ENCODE measurements at places on chromosomes 2 and 18.

- peak; percentile 75 for DNase-seq
Measured at GRCh38 chr2:175366815-175367214, 185.3 kb upstream of the ATP5MC3 start.

GRCh38 chr18:7668392-7668791, 101.3 kb downstream of the PTPRM start:
- no peak for DNase-seq

DNA sequence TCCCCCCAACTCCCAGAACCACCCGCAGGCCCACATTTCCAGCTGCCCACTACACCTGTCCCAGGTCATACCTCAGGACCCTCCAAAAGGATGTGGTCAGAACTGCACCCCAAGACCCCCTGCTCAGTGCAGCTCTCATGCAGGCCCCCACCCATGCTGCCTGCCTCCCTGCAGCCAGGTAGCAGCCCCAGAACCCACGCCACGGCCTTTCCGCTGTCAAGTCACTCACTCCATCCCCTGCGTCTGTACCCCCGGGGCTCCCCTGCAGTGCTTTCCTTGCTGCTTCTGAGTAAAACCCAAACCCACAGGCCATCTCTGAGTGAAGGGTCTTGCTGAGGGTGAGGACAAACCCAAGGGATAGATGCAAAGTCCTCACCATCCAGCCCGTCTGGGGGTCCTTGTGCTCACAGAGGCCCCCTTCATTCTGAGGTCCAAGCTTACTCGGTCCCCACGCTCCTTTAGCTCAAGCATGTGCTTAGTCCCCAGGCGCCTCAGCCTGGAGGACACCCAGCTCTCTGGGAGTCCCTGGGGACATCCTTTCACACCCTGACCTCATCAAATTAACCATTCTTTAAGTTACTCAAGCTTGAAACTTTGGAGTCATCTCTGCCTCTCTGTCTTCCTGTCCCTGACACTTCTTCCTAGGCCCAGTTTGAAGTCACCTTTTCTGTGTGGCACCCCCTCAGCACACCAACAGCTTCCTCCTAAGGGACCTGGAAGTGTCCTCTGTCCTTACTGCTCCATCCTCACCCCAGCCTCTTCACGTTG, 130.1 kb downstream of the SMAD7 start:
- no peak for DNase-seq

DNA sequence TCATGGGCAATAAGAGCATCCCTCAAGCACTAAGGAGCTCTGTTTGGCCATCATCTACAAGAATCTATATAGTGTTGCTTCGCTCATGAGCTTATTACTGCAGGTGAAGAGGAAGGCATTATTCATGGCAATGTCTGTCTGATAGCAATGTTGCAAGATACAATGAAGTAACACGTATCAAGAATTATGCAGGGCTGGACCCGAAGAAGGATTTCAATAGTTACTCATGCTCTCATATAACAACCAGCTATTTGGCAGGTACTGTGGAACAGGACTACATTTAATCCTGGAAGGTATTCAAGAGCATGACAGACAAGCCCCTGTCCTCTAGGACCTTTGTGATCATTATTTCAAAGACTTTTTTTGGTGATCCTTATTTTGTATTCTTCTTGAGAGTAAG, 109.6 kb downstream of the LAMA3 start:
- DNase-seq, result no peak

DNA sequence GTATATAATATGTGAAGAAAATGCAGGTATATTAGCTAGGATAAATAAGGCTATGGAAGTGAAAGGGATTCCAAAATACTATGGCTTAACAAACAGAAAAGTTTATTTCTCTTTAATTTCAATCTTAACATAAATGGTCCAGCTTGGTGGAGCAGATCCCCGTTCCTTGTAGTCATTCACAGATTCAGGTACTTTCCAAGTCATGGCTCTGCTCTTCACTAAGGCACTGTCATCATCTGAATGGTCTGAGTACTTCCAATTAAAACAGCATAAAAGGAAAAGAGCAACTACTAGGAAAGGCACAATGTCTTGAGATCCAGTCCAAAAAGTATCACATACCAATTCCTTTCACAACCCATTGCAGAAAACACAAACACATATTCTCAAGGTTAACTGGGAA, 63.4 kb downstream of the OLA1 start:
- no peak for DNase-seq

DNA sequence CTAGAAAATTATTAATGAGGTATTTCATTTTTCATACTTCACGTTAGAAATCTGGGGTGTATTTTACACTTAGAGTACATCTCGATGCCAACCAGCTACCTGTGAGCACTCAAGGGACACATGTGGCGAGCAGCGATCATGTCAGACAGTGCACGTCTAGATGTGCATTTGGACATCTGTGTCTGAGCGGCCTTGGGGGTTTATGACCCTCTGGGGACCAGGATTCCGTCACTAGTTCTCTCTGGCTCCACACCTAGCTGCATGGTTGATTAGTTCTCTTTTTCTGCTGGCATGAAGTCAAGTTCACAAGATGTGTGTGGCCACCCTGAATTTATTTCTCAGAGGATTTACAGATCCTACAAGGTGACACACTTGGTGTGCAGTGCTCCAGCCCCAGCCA, 192.2 kb downstream of the TSN start:
- DNase-seq, result no peak

- no peak for DNase-seq
Measured at GRCh38 chr2:1521191-1521877, 108.1 kb downstream of the TPO start.

DNA sequence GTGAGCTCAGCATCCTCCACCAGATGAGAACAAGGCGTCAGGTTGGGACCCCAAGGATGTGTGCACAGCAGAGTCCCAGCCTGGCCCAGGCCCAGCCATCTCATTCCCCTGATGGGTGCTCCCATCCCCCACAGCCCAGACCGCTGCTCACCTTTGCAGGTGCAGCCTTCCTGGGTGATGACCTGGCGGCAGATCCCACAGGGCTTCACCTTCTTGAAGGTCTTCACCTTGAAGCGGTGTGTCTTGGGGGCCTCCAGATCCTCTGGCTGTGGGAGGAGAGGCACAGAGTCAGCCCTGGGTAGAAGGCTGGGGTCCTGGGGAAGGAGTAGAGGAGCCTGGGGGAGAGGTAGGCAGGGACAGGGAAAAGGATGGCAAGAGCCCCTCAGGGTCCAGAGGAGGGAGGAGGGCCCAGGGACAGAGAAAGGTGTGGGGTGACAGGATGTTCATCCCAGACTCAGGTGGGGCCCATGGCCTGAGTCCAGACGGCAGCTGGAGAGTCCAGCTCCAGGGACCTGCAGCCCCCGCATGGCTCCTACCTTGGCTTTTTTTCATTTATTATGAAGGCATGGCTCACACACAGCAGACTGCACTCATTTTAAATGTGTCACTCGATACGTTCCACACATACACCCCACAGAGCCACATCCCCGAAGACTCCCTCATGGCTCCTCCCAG, 11.9 kb downstream of the TNS1 start:
- DNase-seq, result no peak

Measured in GM23248 (cell line).